ENCODE measurements at places on chromosomes 1 and 21. TPM values are rescaled to one million over a fixed set of nuclear protein-coding genes. Genes with fewer than 3 reads are reported as not detected.

DNA sequence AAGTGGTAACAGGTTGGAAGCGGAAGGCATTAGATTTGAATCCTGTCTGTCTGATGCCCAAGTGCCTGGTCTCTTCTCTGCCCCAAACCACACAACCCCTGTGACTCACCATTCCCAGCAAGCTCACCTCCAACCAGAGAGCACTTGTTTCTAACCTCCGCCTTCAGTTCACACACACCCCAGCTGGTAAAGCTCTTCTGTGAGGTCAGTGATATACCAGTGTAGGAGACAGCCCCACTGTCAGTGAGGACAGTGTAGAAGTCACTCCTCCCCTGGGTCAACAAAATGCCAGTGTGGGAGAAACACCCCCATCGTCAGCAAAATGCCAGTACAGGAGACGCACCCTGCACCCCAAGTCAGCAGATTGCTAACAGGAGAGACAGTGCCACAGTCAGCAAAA, 2.6 kb downstream of the RIMS3 start:
- no peak overlapping the region for H3K4me3 ChIP-seq
- H3K4me1 ChIP-seq = no peaks in the 10 kb centered on the region
- peak; percentile 22 for DNase-seq
- H3K27ac ChIP-seq = no peak overlapping the region
- H3K27me3 ChIP-seq = no peaks in the 10 kb centered on the region
- no peaks in the 10 kb centered on the region for H3K36me3 ChIP-seq

- no peak overlapping the region for H3K27ac ChIP-seq
- H3K27me3 ChIP-seq = peaks cover 2% of the 10 kb centered on the region
- no peak overlapping the region for H3K4me3 ChIP-seq
- H3K36me3 ChIP-seq = no peaks in the 10 kb centered on the region
- DNase-seq = no peak
Observed at GRCh38 chr1:34547046-34547674, 207.7 kb upstream of the GJB5 start.

Gene OR2M3
- not detected for total RNA-seq

GRCh38 chr1:23763041-23763577, 15.1 kb upstream of the PITHD1 start:
- no peaks in the 10 kb centered on the region for H3K27me3 ChIP-seq
- no peaks in the 10 kb centered on the region for H3K4me1 ChIP-seq
- DNase-seq = no peak
- H3K27ac ChIP-seq = no peak overlapping the region

Gene ECM1
- total RNA-seq = 26.3 TPM

DNA sequence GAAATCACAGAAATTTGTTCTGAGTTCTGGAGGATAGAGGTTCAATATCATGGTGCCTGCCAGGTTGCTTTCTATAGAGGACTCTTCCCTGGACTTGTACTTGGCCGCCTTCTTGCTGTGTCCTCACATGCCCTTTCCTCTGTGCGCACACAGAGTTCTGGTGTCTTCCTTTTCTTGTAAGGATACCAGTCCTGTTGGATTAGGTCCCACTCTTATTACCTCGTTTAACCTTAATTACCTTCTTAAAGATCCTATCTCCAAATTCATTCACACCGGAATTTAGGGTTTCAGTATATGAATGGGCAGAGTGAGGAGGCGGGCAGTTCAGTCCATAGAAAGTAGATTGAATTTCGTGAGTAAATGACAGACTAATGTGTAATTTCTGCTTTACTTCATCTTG, 413.9 kb downstream of the NCAM2 start:
- H3K4me1 ChIP-seq = no peaks in the 10 kb centered on the region
- no peak overlapping the region for H3K4me3 ChIP-seq
- DNase-seq = no peak
- H3K27ac ChIP-seq = no peak overlapping the region
- H3K36me3 ChIP-seq = no peaks in the 10 kb centered on the region

- H3K4me1 ChIP-seq = no peaks in the 10 kb centered on the region
- no peak overlapping the region for H3K4me3 ChIP-seq
- no peaks in the 10 kb centered on the region for H3K27me3 ChIP-seq
- peak; percentile 63 for DNase-seq
- H3K27ac ChIP-seq = no peak overlapping the region
- no peaks in the 10 kb centered on the region for H3K36me3 ChIP-seq
Observed at GRCh38 chr1:907611-908451, 15.9 kb upstream of the SAMD11 start.

DNA sequence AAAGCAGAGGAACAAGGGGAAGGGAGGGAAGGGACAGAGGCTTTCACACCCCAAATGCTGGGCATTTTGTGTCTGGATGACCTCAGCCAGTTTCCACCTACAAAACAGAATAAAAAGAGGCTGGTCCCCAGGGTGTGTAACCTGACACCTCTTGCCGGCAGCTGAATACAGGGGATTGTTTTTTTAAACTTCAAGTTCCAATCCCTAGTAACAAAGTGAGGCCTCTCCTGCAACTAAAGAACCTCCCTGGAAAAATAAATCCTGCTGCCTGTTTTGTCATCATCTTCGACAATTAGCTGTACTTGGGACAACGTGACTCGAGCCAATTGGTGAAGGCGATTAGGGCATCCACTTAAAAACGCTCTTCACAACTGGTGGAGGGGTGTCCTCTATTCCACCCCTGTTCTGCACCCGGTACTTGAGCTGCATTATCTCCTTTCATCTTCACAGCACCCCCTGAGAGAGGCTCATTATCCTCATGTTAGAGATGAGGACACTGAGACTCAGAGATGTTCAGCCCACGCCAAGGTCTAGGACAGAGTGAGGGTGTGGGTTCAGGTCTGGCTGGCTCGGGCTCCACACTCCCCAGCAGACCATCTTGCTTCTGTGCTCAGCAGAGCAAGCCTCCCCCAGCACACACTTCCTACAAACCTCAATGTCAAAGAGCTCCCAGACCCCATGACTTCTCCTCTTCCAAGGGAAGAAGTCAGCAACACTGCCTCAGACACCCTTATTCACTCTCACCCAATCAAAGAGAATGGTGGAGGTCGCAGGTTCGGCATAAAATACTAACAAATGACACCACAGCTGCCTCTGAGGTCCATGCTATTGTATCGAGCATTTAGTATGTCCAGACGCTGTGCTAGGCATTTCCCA, 15.2 kb downstream of the ITPKB start:
- no peak overlapping the region for H3K4me3 ChIP-seq
- no peaks in the 10 kb centered on the region for H3K27me3 ChIP-seq
- H3K4me1 ChIP-seq = no peaks in the 10 kb centered on the region
- no peaks in the 10 kb centered on the region for H3K36me3 ChIP-seq

DNA sequence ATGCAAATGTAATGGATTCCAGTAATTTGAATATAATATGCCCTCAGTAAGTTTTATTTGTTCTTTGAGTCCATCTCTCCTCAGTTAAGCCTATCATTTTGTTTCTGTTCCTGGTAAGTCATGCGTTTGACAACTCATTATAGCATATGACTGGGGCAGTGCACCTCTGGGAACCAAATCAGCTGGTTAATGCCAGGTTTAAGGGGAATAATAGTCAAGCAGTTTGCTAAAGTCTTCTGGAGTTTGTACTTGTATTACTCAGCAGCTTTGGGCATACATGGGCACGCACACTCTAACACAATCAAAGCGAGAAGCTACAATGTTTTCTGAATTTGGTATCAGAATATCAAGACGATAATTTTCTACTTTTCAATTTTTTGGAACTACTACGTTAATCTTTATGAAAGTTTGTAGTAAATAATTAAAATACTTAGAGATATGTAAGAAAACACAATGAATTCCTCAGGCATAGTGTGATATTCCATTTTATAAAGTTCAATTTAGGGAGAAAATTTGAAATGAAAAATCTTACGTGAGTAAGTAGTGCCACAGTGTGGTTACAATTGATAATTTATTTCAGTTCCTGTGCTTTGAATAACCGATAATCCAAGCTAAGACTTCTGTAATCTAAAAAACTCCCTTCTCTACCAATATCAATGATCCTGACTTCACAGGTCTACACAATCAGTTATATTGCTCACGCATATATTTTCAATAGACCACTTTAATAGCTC, 43.8 kb upstream of the KCTD3 start:
- no peak overlapping the region for H3K4me3 ChIP-seq
- H3K4me1 ChIP-seq = no peaks in the 10 kb centered on the region
- no peaks in the 10 kb centered on the region for H3K36me3 ChIP-seq
- H3K27ac ChIP-seq = no peak overlapping the region
- H3K27me3 ChIP-seq = no peaks in the 10 kb centered on the region

Gene CRNN
- not detected for total RNA-seq

Gene PGBD5
- total RNA-seq = 0.39 TPM

Gene NID1
- 63.3 TPM for total RNA-seq

Gene PTGFR
- total RNA-seq = 44.3 TPM

- peaks cover 17% of the 10 kb centered on the region for H3K4me1 ChIP-seq
- no peaks in the 10 kb centered on the region for H3K36me3 ChIP-seq
- no peaks in the 10 kb centered on the region for H3K27me3 ChIP-seq
- no peak overlapping the region for H3K4me3 ChIP-seq
- DNase-seq = no peak
- no peak overlapping the region for H3K27ac ChIP-seq
Observed at GRCh38 chr1:206696812-206697585, 12.3 kb downstream of the MAPKAPK2 start.

GRCh38 chr1:198604975-198605374, 33.9 kb upstream of the PTPRC start:
- H3K4me1 ChIP-seq = no peaks in the 10 kb centered on the region
- no peak overlapping the region for H3K27ac ChIP-seq
- no peaks in the 10 kb centered on the region for H3K36me3 ChIP-seq
- DNase-seq = no peak
- H3K27me3 ChIP-seq = no peaks in the 10 kb centered on the region

- no peak overlapping the region for H3K27ac ChIP-seq
- no peaks in the 10 kb centered on the region for H3K27me3 ChIP-seq
- H3K4me1 ChIP-seq = no peaks in the 10 kb centered on the region
- DNase-seq = no peak
- H3K36me3 ChIP-seq = no peaks in the 10 kb centered on the region
- no peak overlapping the region for H3K4me3 ChIP-seq
Observed at GRCh38 chr1:168568346-168568745, 8.1 kb upstream of the XCL1 start.

Gene RHOU
- 32.5 TPM for total RNA-seq

GRCh38 chr1:35564037-35564883, 6.7 kb downstream of the NCDN start:
- H3K36me3 ChIP-seq = no peaks in the 10 kb centered on the region
- no peaks in the 10 kb centered on the region for H3K4me1 ChIP-seq
- H3K27me3 ChIP-seq = no peaks in the 10 kb centered on the region
- H3K4me3 ChIP-seq = no peak overlapping the region

DNA sequence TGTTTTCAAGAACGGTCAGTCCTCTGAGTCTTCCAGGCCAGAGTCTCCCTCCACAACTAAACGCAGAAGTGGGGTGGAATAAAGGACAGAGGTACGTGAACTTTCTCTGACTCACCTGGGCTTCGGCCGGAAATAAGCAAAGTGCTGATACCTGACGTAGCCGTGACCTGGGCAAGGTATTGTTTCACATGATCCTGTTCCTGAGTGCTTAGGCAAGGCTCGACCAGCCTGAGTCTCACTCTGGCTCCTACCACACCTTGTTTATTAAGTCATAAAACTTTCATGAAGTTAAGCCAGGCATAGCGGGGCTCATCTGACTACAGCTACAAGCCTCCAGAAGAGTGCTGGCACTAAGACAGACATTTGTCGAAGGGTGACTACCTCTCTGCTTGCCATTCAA, 327.5 kb downstream of the SETD4 start:
- no peaks in the 10 kb centered on the region for H3K27me3 ChIP-seq
- H3K27ac ChIP-seq = no peak overlapping the region
- H3K36me3 ChIP-seq = no peaks in the 10 kb centered on the region
- H3K4me1 ChIP-seq = no peaks in the 10 kb centered on the region

- no peaks in the 10 kb centered on the region for H3K27me3 ChIP-seq
- H3K4me1 ChIP-seq = no peaks in the 10 kb centered on the region
- no peak overlapping the region for H3K27ac ChIP-seq
- no peaks in the 10 kb centered on the region for H3K36me3 ChIP-seq
- DNase-seq = no peak
- no peak overlapping the region for H3K4me3 ChIP-seq
Observed at GRCh38 chr1:89606227-89606980, 26.5 kb upstream of the LRRC8C start.

Gene ATP13A2
- total RNA-seq = 28.0 TPM

DNA sequence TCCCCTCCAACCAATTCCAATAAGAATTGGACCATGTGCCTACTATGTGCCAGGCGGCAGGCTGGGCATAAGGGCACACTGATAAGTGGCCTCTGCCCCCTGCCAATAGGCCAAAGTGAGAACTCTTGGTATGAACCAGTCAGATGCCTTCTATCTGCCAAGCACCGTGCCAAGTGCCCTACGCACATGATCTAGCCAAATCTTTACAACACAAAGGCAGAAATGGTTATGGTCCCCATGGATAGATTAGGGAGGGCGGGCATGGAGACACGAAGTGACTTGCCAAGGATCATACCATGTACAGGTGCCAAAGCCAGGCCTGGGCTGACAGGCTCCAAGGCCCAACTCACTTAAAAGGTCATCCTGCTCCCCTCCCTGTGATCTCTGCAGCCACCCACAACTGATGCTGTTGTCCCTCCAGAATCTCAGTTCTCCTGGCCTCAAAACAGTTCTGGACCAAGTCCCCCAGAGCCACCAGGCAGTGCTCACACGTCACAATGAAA, 32.1 kb downstream of the CASZ1 start:
- no peak overlapping the region for H3K4me3 ChIP-seq
- no peaks in the 10 kb centered on the region for H3K36me3 ChIP-seq
- H3K27me3 ChIP-seq = no peaks in the 10 kb centered on the region
- no peak for DNase-seq
- no peaks in the 10 kb centered on the region for H3K4me1 ChIP-seq

DNA sequence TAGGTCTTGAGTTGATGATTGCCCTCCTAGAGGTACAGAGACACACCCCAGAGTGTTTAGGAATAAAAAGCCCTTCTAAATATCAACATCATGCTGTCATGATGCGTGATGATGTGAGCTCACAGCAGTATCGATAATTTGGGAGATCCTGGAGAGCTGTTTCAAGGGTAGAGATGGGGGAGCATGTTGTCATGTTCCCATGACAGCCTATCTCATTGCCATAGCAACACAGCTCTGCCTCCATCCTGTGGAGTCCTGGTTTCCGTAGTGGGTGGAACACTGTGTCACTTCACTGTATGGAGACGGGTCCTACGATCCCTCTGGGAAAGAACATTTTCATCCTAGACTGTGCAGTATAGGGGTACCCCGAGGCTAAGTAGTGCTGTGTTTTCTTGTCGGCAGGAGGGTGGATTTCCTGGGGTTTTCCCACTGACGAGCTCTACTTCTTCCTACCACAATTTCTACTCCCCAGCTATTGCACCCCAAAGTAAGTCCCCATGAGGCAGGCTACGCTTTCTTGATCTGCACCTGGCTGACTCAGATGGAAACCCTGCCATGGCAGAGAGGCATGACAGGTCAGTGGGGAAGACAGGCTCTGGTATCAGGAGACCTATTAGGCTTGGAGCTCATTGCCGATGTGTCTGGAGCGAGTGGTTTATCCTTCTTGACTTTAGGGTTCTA, 7.2 kb downstream of the KISS1 start:
- no peak overlapping the region for H3K4me3 ChIP-seq
- no peak overlapping the region for H3K27ac ChIP-seq
- no peaks in the 10 kb centered on the region for H3K4me1 ChIP-seq

Gene MMP23B
- total RNA-seq = 15.5 TPM

Gene NBPF3
- total RNA-seq = 6.6 TPM

Gene PDZK1
- 1.2 TPM for total RNA-seq

Gene CFHR4
- total RNA-seq = not detected

Gene TMEM81
- 4.1 TPM for total RNA-seq

- no peaks in the 10 kb centered on the region for H3K36me3 ChIP-seq
- H3K27ac ChIP-seq = no peak overlapping the region
- no peaks in the 10 kb centered on the region for H3K27me3 ChIP-seq
- no peak overlapping the region for H3K4me3 ChIP-seq
- DNase-seq = no peak
Observed at GRCh38 chr1:67464746-67465145, 34.5 kb upstream of the SERBP1 start.

- no peak overlapping the region for H3K4me3 ChIP-seq
- H3K36me3 ChIP-seq = no peaks in the 10 kb centered on the region
- H3K27ac ChIP-seq = no peak overlapping the region
- no peaks in the 10 kb centered on the region for H3K27me3 ChIP-seq
- H3K4me1 ChIP-seq = no peaks in the 10 kb centered on the region
Observed at GRCh38 chr1:78884685-78885452, 121.7 kb downstream of the ADGRL4 start.
